ENCODE measurements at places on chromosomes 1 and 21.

DNA sequence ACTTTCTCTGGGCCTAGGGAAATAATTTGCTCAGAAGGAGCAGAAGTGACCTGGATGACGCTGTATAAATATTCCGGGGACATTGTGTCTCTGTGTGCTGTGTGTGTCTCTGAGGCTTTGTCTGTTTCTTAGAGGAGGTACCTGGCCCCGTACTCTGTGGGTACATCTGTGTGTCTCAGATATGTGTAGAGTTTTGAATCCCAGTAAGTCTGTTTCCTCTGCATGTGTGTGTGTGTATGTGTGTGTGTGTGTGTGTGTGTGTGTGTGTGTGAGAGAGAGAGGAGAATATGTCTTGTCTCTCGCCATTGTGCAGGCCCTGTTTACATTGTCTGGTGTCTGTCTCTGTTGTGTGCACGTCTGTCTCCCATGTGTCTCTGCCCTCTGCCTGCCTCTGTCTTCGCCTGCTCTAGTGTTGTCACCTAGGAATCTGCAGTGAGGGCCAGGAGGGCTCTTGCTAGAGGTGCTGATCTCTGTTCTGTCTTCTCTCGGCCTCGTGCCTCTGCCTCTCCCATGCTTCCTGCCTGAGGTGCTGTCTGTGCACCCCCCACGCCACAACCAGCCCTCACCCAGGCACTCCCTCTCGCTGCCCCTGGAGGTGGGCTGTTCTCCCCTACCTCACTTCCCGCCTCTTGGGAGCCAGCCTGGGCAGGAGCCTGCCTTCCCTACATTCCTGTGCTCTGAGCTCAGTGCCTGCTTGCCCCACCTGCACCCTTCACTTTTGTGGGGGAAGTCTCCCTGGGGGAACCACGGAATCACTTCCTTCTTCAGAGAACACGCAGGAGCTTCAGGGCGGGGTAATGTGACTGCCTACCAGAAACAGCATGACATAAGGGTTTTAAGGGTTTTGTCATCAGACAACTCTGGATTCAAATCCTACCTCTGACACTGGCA, 5.9 kb downstream of the MAP7D1 start:
- no peak for DNase-seq

DNA sequence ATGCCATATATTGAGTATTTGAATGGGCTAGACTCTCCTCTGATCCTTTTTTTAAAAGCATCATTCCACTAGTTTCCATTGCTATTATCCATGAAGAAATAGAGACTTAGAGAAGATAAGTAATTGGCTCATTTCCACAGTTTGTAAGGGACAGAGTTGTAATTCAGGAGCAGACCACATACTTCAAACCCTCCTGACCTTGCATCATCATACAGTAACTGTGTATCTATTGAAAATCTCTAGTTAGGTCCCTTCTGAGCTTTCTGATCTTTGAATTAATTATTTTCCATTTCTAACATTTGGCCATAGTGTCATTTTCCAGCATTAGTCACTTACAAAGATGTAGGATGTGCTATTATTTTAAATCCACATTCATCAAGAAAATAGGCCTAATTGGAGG, 386.5 kb upstream of the ST6GALNAC5 start:
- DNase-seq, result no peak

DNA sequence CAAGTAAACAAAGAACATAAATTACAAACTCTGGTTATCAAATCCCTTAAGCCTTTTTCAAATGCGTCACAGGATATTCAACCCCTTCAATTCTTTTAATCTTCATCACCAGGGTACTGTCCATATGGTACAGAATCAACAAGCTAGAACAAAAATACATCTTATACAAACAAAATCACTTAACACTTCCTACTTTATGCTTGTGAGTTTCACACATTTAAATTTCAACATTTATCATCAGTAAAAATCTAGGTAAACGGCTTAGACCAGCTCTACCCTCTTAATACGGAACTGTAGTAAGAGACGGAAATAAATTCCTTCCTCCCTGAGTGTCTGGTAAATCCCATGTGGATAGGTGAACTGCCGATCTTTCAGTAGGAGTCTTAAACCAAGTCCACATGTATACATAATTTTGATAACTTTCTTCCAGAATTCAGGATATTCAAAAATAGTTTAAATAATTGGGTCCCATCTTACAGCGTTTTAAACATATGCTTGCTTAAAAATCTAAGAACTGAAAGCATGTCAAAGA, 1.0 kb downstream of the CCDC181 start:
- no peak for DNase-seq

GRCh38 chr1:25028907-25029599, 99.0 kb upstream of the RUNX3 start:
- no peak for DNase-seq

- DNase-seq, result peak; percentile 35
These were observed 509.4 kb downstream of the SMYD3 start for GRCh38 chr1:245997471-245998258.

GRCh38 chr1:223720971-223721591, 8.7 kb downstream of the CAPN2 start:
- DNase-seq, result peak; percentile 67

DNA sequence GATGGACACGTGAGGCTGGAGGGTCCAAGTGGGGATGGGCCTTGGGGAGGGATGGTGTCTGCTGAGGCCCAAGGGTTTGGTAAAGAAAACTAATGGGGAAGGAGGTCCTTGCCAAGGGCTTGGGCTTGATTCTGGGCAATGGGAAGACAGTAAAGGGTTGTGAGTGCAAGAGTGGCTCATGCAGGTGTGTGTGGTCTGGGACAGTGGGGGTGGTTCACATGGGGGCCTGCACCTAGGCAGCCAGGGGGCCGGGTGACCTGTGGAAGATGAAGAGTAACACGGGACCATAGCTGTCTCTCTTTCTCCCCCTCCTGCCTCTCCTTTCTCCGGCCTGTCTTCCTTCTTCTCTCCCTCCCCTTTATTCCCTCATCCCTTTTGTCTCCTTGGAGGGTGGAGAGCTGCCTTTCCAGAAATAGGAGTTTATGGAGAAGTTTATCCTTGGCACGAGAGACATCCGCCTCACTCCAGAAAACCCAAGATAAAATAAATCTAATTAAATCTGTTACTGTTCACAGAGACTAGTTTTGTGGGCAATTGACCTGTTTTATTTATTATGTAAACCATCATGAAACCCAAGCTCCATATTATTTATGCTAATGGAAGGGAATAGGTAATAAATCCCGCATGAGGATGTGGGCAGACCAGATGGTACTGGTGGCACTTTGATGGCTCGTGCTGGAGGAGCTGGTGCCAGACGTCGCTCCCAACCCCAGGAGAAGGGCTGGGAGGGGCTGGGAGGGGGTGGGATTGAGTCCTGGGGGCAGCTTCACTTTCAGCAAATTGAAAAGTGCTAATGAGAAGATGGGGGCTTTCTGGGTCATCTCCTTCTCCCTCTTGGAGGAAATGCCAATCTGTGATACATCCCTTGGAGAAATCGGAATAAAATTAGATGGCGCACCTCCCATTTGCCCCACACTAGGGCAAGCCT, 272.9 kb upstream of the CSF3R start:
- no peak for DNase-seq

GRCh38 chr1:6815726-6816125, 30.5 kb downstream of the CAMTA1 start:
- DNase-seq, result no peak

DNA sequence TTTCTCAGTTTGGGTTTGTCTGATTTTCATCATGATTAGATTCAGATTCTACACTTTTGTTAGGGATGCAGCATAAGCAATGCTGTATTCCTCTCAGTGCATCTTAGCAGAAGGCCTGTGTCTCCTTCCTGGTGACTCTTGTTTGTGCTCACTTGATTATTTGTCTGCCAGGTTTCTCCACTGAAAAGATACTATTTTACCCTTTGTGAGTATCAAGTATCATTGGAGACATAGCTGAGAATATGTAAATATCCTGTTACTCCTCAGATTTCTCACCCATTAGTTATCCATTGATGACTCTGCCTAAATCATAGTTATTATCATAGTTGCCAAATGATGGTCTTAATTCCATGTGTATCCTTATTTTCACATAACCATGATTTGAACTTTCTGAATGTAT, 148.5 kb downstream of the POU2F1 start:
- no peak for DNase-seq

DNA sequence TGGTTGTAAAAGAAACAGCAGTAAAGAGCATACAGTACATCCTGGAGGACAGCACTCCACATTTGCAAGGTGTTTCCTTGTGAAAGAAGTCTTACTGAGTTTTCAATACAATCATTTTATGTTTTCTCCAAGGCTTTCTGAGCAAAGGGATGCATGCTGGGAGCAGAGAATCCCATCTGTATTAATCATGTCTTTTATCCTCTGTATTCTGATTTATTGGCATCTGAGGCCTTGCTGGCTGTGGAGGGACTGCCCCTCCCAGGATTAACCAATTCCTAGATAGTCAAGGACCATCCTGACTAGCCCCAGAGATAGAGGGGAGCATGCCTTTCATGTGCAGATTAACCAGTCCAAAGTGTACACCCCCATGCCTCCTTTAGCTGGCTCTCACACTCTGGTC, 476.3 kb downstream of the SIPA1L2 start:
- no peak for DNase-seq

DNA sequence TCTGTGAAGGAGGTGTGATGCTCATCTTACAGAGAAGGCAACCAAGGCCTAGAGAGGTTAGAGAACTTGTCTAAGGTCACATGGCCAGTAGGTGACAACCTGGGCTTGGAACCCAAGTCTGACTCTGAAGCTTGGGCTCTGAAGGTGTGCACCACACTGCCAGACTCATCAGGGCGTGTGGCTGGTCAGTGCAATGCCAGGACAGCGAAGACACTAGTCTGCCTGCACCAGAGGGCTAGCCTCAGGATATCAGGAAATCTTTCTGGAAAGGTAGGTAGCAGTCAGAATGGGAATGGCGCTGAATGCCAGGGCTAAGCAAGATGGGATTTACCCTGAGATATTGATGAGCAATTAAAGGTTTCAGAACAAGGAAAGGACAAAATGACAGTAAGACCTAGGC, 34.9 kb downstream of the ELK4 start:
- DNase-seq, result no peak

DNA sequence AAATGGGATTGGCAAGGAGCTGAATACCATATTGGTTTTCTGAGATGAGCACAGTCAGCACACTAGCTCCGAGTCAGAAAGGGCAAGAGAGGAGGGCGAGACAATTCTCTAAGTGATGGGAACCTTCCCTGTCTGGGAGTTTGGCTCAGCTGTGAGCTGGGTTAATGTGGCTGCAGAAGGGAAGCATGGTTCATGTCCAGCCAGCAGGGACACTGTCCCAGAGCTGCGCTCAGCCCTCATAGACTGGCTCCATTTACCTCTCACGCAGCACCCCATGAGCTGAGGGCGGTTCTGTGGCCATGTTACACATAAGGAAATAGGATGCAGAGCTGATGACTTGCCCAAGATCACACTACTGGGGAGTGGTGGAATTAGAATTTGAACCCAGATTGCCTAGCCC, 15.7 kb upstream of the CPT2 start:
- no peak for DNase-seq

DNA sequence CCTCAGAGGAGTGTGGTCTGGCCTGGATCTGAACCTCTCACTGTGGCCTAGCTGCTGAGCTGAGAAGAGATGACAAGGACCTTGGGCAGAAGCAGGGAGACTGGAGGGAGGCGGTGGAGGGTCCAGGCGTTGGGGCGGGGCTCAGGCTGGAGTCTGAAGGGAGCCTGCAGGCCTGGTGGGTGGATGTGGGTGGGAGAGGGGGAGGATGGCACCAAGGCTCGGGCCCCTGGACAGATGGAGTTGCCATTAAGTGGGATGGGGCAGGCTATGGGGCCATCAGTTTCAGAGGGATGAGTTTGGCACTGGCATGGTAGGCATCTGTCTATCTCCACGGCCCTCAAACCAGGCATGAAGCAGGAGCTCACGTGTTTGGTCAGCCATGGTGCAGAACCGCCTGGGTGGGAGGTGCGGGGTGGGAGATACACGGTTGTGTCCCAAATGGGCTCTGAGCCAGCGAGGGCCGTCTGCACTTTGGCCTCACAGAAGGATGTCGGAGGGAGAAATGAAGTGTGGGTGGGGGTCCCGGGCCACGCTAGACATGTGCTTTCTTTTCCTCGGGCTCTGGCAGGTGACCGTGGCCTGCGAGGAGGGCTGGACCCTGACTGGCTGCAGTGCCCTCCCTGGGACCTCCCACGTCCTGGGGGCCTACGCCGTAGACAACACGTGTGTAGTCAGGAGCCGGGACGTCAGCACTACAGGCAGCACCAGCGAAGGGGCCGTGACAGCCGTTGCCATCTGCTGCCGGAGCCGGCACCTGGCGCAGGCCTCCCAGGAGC, 23.6 kb downstream of the PCSK9 start:
- DNase-seq, result no peak

DNA sequence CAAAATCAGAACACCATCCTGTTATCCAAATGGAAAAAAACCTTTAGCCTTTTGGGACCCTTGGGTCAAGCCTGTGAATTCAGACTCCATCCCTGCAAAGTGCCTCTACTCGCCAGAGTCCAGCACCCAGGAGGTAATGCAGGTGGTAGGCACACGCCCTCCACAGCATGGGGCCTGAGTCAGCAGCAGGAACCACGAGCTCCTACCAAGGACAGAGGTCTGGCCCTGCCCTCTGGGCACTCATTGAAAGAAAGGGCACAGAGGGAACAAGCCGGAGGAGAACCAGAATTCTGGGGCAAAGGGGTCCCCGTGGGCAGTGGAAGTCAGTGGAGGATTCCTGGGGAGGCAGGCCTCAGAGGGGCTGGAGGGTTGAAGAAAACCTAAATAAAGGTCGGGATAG, 438.1 kb downstream of the NPHP4 start:
- DNase-seq, result no peak

GRCh38 chr1:89425056-89425455, 61.2 kb downstream of the GBP6 start:
- DNase-seq, result no peak

- peak; percentile 58 for DNase-seq
These were observed 283.5 kb downstream of the S1PR1 start for GRCh38 chr1:101520302-101520701.

DNA sequence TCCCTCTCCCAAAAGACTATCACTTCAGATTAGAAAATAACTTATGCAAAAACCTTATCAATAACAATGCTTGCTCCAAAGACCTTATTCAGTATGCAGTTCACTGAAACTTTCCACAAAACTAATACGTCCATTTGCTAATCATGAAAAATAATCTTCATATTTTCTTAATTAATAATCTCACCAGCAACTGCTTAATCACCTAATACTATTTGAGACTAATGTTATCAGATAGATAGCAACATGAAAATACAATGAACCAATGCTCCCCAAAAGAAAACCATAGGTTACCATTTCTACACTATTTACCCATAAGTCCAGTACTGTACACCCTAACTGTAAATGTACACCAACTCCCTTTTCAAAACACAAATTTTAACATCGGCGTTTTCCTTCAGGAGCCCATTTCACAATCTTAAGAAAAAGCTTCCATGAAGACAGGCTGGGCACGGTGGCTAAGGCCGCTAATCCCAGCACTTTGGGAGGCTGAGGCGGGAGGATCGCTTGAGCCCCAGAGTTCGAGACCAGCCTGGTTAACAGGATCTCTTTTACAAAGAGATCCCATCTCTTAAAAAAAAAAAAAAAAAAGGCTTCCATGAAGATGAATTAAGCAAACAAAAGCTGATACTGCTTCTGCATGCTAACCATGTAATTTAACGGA, 1.7 kb downstream of the GNB1 start:
- DNase-seq, result no peak

GRCh38 chr1:181430015-181430885, 53.1 kb upstream of the CACNA1E start:
- DNase-seq, result no peak

GRCh38 chr1:247453245-247453644, 4.7 kb downstream of the OR2B11 start:
- no peak for DNase-seq
